NCI-H345 (cell line): ENCODE measurements at places on chromosomes 4 and X.

DNA sequence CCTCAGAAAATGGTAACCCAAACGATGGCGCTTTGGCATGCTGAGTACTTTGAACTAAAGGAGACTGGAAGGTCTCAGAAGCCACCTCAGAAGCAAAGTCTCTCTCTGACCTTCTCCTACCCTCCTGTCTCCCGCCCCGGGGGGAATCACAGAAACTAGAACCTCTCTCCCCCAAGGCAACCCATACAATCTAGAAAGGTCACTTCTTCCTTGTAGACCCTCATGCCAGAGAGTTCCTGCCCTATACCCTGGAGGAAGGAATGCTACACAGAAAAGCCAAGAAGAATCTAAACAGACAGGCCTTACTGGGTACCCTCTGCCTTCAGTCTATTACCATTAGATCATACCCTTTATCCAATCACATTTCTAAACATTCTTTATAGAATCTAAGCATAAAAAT is 8.5 kb downstream of the PLAC1 start:
- DNase-seq = no peak

DNA sequence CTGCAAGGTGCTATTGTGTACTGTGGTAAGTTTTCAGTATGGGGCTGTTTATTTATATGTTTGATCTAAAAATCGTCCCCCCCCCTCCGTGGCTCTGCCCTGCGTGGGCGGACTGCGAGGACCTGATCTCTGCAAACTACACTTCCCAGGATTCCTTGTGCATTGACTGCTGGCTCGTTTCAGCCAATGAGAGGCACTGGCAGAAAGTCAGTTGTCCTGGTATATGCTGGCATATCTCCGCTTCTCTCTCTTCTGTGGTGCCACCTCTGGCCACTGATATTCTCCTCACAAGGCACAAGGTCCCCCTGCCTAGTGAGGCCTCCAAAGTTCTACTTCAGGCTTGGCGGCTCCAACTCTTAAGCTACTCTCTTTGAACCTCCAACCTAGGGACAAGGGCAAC is 168.8 kb upstream of the ZFP42 start:
- DNase-seq = no peak

- no peak for DNase-seq
These were observed 20.2 kb downstream of the SETD7 start for GRCh38 chr4:139535871-139536234.

GRCh38 chrX:41265615-41266014 is 68.3 kb upstream of the DDX3X start:
- DNase-seq = no peak

GRCh38 chrX:150767475-150768131 is 74.4 kb downstream of the MTMR1 start:
- DNase-seq = no peak

GRCh38 chrX:123481913-123482851 is 250.7 kb downstream of the THOC2 start:
- DNase-seq = no peak

- no peak for DNase-seq
These were observed 36.5 kb downstream of the INPP4B start for GRCh38 chr4:142809559-142809958.

DNA sequence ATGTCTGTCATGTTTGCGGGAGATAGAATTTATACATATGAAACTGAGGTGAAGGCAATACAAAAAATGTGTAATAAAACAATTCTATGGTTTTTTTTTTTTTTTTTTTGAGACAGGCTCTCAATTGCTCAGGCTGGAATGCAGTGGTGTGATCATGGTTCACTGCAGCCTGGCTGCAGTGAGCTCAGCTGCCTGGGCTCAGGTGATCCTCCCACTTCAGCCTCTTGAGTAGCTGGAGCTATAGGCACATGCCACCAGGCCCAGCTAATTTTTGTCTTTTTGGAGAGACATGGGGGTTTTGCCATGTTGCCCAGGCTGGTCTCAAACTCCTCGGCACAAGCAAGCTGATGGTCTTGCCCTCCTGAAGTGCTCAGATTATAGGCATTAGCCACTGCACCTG is 10.1 kb downstream of the RADX start:
- DNase-seq = no peak

GRCh38 chr4:86908251-86908657 is 16.0 kb upstream of the C4orf36 start:
- DNase-seq = no peak

DNA sequence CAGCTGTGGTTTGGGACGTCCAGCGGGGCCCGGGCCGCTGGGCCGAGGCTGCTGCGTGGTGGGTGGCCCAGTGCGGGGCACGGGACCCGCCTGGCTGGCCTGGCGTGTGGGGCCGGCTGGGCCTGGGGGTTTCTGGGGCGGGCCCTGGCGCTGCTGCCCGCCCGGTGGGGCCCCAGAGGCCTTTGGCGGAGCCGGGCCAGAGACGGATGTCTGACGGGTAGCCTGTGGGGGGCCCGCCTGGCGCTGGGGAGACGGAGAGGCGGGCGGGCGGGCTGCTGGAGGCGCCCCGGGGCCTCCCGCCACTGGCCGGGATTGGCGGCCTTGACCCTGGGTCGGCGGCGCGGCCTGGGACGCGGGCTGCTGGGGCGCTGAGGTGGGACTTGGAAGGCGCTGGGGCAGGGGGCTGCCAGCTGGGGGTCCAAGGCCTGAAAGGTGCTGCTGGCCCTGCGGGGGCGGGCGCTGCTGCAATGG is 8.1 kb upstream of the TIMP1 start:
- DNase-seq = no peak

DNA sequence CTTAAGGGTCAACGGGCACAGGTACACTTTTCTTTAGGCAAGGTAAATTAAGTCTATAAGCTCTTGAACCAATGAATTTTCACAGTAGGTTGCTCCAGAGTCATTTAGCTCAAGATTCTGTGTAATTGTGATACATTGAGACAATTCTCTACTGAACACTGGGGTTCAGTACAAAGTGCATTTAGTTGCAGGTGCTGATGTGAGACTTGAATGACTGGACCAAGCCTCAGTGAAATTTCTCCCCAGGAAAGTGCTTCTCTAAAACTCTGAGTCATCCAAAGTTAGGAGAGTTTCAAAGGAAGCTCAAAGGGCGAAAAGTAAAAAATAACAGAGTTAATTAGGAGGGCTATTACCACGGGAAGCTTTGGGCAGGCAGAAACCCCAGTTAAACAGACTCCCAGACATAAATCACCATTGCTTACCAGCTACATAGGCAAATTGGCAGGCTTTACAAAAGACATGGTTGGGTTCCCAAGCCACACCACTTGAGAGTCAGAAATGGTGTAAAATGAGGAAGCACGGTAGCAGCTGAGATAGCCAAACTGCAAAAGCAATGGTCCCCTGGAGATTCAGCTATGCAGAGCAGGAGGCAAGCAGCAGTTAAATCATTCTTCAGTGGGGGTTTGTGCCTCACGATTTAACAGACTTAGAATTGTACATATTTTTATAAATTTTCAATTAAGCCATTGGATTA is 202.6 kb downstream of the PCDH19 start:
- no peak for DNase-seq

GRCh38 chr4:98677799-98678198 is 19.4 kb upstream of the TSPAN5 start:
- no peak for DNase-seq

- no peak for DNase-seq
These were observed 78.2 kb downstream of the SH3BGRL start for GRCh38 chrX:81280148-81280547.

DNA sequence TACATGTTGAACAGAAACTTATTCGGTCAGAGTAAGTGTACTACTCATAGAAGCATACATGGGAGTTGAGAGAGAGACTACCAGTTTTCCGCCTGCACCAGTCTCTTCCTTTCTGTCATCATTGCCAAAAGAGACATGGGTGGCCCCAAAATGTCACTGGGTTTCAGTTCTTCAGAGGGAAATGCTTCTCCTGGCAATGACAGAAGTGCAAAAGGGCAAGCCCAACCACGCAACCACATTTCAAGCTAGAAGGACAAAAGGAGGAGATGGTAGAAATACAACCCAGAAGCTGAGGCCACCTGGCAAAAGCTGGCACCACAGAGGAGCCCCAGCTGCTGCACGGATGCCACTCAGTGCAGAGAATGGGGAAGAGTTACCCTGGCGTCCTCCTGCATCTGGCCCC is 320.1 kb downstream of the BCOR start:
- DNase-seq = no peak

GRCh38 chrX:136589966-136590365 is 58.0 kb downstream of the VGLL1 start:
- DNase-seq = no peak

DNA sequence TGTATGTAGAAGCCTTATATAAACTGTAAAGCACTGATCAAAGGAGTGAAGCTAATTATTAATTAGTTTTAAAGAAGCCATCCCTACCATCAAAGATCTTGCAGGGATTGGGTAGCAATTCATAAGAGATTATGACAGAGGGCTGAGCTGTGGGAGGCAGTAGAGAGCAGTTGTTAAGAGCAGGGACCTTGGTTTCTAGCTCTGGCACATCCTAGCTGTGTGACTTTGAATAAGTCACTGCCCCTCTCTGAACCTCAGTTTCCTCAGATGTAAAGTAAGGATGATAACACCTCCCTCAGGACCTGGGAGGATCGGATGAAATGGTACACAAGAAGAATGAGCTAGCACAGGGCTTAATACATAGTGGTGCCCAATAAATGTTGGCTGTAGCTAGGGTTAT is 45.4 kb downstream of the APLN start:
- no peak for DNase-seq

GRCh38 chr4:40833212-40833611 is 83.5 kb downstream of the NSUN7 start:
- DNase-seq = no peak

- DNase-seq = peak; percentile 14
These were observed 340.8 kb downstream of the ADGRL3 start for GRCh38 chr4:61540944-61541343.

DNA sequence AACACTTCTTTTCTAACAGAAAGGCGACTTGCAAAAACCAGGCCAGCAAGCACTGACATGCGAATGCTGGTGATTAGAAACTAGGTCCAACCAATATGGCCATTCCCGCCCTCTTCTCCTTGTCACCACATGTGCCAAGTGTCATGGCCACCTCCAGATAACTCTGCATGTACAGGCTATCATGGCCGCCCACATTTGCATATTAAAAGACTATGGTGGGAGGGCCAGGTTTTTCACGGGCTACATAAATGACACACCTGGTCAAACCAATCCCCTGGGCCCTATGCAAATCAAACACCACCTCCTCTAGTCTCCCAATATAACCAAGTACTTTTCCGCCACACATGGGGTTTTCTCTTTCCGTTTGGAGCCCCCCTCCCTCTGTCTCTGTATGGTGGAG is 40.1 kb downstream of the NUDT11 start:
- no peak for DNase-seq

GRCh38 chrX:69808375-69808774 is 192.5 kb downstream of the EDA start:
- no peak for DNase-seq

GRCh38 chrX:119655125-119655524 is 37.8 kb downstream of the SEPTIN6 start:
- no peak for DNase-seq

GRCh38 chr4:38935391-38936073 is 67.9 kb downstream of the FAM114A1 start:
- no peak for DNase-seq

DNA sequence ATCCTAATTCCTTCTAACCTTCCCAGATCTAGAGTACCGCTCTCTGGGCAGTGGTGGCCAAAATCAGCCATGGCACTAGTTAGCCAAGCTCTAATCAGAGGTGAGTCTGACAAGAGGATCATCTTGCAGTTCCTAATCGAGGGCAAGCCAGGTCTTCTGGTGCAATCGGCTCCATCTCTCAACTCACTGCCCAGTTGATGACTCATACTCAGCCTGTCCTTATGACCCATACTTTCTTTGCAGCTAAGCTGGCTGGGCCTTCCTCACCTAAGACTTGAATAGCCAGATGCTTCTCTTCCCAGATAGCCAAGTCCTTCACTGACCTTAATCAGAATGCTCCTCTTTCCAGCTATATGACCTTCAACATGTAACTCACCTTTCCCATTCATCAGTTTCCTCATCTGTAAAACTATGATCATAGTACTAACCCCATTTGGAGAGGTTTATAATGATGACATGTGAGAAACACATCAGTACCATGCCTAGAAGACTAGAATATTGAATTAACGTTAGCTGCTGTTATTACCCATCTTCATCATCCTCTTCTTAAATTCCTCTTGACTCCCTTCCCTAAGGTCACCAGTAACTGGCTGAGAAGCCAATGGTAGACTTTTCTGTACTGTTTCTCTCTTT is 57.1 kb downstream of the RELL1 start:
- no peak for DNase-seq

- no peak for DNase-seq
These were observed 3.9 kb upstream of the POU4F2 start for GRCh38 chr4:146634825-146635224.

- DNase-seq = no peak
These were observed 789.3 kb downstream of the IL1RAPL1 start for GRCh38 chrX:29376584-29376983.

DNA sequence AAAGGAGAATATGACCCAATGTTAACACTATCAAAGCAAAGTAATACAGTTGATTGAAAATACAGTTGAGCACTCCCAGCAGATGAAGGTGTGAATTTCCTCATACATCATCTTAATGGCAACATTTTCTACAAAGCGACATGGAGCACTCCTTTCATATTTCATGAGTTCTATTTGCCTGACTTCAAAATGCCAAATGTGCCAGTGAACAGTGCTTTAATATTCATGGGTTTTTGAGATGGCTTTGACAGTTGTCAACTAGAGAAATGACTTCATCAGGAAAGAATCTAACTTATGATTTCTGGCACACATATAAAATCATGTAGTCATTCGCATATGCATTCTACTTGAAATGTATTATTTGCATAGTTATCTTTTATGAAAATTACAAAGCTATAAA is 222.4 kb downstream of the GALNTL6 start:
- no peak for DNase-seq

- no peak for DNase-seq
These were observed 211.8 kb downstream of the DCTD start for GRCh38 chr4:182705389-182705788.

DNA sequence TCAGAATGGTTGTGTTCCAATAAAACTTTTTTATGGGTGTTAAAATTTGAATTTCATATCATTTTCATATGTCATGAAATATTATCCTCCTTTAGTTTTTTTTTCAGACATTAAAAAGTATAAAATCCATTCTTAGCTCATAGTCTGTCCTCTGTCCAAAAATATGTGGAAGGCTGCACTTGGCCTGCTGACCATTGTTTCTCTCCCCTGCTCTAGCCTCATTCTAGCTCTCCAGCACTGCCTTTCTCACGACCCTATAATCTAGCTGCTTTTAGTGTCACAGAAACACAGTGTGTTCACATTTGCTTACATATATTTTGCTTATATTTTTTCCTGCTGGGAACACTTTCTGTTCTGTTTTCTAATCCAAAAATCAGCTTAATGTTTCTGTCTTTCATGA is 165.0 kb upstream of the ANK2 start:
- DNase-seq = no peak

DNA sequence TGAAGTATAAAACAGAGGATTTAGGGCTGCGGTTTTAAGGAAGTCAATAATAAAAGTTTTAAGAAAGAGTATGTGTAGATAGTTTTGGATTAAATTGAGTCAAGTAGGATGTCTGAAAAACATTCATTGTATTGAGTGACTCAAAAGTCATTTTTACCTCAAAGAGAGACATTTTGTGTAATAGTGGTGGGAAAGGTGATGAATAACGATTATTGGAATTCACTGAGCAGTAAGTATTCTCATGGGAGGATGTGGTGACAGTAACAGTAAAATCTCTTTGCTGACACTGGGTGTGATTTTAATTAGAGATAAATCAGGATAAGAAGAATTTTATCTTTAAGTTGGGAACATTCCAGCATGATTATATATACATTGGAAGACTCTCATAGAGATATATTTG is 233.6 kb downstream of the PDHA2 start:
- no peak for DNase-seq

GRCh38 chrX:149916745-149917392 is 12.5 kb upstream of the HSFX4 start:
- no peak for DNase-seq
